ENCODE measurements at places on chromosomes 1 and 21.

DNA sequence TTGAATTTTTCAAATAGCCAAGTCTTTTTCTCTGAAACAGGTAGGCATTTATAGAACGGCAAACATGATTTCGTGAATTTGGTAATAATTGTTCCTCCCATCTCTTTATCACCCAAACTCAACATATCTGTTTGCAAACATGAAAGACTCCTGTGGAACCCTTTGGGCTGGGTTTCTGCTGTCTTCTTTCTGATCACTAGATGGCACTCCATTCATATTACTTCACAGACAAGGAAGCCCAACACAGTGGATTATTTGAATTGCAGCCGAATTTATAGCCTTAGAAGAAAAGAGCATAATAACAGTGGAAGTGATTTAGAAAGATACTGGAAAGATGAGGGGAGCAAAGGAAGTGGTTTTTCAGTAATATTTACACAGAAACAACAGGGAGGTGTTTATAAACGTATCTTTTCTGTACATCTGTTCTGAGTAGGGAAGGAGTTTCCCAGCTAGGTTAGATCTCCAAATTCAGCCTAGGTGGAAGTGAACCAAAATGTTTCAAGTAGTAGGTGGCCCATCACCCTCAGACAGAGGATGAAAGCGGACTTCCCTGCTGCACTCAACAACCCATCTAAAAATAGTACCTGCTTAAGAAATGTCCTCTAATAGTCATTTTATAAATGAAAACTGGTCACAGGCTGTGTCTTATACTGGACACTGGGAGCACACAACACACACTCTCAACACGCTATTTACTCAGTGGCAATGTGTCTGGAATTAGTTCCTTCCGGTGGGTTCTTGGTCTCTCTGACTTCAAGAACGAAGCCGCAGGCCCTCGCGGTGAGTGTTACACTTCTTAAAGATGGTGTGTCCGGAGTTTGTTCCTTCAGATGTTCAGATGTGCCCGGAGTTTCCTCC, 67.6 kb downstream of the MAP3K21 start:
- DNase-seq, result peak; percentile 66

DNA sequence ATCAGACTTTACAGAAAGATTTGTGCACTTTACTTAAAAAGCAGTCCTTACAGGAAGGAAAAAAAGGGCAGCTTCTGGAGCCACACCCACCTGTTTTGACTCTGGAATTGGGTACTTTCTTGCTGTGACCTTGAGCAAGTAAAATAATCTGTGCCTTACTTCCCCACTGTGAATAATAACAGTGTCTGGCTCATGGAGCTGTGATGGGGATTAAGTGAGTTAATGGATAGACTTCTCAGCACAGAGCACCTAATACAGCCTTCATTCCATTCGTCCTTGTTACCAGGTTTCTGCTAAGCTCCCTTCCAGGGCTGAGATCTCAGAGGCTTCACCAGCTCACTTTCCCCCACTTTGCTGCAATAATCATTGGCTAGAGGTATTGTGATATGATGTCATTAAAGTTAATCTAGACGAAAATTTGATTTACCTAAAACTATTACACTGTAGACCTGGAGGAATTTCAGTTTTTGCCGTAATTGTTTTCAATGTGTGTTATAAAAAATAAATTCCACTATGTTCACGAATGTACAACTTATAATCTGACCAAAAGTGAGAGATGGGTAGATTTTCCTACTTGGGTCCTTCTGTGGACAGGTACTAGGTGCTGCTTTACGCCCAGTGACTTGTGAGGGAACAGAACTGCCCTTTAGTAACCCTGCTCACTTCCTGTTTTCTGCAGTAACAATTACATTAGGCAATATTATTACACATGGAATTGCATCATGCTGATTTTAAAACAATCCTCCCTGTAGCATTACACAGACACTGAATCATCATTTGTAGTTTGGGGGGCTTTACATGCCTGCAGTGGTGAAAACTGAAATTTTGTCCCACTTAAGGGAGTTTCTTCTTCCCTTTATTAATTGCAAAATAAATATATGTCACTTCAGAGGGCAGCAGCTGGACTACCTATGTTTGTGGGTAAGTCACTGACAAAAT, 19.7 kb upstream of the ABCG1 start:
- peak; percentile 21 for DNase-seq

DNA sequence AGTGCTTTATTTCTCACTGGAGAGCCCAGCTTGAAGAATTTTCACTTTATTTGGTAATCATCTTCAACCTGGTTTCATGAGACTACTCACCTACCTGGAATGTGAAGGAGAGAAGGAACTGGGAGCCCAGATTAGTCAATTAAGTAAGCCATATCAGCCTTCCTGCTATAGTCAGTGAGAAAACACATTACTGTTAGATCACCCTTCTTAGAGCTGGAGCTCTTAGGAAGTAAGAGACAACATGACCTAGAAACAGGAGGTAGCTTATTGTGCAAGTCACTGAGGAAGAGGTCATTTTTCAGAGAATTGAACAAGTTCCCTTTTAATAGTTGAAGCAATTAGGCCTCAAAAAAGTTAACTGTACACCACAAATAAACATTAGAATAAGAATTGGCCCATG, 49.2 kb upstream of the TEKT2 start:
- DNase-seq, result peak; percentile 89

DNA sequence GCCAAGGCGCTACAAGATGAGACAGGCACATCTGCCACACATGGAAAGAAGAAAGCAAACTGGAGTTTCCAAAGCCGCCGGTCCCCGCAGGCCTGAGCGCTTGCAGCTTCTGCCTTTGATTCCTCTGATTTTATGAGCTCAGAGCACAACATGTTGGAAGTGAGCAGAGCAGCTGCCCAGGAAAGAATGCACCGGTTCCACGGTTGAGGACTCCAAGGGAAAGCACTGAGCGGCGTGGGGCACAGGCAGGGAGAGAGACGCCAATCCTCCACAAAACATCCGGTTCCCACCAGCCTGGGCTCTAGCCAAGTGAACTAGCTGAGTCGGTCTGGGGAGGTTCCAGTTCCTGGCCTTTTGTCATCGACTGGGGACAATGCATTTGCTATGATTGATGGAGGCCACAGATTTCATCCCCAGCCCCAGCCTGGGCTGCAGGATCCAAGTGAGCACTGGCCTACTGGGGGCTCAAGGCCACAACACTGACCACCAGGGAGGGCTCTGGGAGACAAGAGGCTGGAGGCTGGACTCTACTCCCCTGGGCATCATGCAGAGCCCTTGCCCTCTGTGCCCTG, 253.1 kb upstream of the IRF2BP2 start:
- peak; percentile 94 for DNase-seq

DNA sequence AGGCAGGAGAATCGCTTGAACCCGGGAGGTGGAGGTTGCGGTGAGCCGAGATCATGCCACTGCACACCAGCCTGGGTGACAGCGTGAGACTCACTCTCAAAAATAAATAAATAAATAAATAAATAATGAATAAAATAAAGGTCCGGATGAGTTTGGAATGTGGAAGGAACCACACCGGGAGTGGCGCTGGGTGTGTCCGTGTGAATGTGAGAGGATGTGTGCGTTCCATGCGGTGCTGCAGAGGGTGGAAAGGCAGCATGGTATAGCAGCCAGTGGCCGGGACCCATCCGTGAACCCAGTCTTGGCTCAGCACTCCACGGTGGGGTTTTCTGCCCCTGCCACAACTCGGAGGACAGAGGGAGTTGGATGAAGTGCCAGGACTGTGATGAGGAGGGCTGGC, 56.2 kb upstream of the POFUT2 start:
- DNase-seq, result no peak

DNA sequence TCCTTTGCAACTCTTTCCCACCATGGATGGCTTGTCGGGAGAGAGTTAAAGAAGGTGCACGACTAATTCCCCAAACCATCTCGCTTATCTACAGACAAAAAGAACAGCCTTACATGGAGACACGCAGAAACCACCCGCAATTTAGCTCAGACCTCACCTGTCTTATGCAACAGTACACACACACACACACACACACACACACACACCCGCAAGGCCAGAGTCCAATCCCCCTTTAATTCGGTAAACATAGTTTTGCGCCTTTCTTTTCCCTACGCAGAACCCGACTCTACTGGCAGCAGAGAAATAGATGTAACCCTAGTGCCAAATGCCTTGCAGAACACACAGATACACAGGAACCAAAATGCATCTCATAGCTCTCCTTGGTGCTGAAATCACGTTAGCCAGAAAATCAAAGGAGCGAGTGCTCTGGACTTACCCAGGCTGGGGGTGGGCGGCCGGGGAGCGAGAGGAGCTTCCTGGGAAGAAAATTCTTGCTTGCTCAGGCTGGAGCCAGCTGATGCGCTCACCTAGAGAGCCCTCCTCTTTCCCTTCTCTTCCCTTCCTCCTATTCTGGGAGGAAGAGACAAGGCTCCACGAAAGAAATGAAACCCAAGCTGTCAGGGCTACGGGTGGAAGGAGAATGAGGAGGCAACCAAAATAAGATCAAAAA, 470 bp downstream of the TNR start:
- DNase-seq, result peak; percentile 31

- DNase-seq, result no peak
Measured at GRCh38 chr1:119048624-119049404, 60.7 kb upstream of the TBX15 start.

- DNase-seq, result no peak
Measured at GRCh38 chr21:25929856-25930520, 195.2 kb downstream of the GABPA start.

DNA sequence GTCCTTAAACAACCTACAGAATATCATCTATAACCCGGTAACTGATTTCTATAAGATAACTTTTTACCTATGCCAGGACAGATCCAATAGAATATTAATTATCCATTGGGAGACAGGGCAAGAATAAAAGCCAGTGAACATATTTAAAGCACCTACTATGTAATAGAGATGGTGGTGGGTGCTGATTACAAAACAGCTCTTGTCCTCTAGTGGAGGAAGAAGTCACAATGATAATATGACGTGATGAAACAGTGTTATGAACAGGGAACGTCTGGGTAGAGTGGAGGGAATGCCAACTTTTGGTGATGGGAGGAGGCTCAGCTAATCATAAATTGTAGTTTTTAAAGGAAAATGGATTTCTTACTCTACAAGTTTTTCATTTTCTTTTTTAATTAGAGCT, 2.3 kb downstream of the LGALS8 start:
- DNase-seq, result no peak

- no peak for DNase-seq
Measured at GRCh38 chr1:5564578-5565257, 427.5 kb downstream of the NPHP4 start.

GRCh38 chr1:36327421-36328087, 4.1 kb upstream of the EVA1B start:
- DNase-seq, result peak; percentile 60

GRCh38 chr1:215635827-215636226, 68.7 kb downstream of the KCTD3 start:
- no peak for DNase-seq

- DNase-seq, result peak; percentile 86
Measured at GRCh38 chr1:167526667-167527383, 8.5 kb upstream of the CD247 start.
